ENCODE measurements at places on chromosomes 2 and 18.

DNA sequence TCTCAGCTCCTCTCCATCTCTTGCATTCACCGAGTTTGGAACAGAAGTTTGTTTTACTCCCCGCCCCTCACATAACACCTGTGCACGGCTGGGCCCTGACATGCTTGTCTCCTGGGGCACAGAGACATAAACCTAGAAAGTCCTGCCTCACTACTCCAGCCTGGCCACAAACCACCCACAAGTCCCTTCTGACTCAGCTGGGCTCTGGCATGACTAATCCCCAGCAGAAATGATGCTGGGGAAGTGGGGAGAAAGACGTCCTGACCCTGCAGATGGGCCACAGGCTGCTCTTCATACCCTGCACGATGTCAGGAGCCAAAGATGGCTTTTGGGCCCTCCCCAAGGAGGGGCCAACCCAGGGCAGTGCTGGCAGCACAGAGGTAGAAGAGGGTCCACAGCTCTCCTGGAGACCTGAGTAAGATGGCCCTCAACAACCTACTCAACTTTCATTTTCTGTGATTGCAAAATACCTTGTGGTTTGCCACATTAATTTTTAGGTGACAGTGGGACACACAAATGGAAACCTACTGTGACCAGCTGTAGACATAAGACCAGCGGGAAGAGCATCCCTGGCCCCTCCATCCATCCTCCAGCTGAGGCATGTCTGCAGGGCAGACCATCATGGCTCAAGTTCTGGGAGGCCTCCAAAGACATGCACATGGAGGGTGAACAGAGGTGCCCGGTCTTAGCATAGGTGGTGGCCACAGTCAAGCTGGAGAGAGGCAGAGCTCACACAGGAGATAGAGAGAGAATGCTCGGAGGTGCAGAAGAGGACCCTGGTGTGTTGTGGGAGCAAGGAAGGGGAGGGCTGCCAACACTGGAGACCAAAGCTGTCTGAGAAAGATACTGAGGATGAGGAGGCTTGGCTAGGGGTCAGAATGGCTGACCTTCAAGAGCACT is 40.0 kb downstream of the DNMT3A start:
- DNase-seq: peak; percentile 94

DNA sequence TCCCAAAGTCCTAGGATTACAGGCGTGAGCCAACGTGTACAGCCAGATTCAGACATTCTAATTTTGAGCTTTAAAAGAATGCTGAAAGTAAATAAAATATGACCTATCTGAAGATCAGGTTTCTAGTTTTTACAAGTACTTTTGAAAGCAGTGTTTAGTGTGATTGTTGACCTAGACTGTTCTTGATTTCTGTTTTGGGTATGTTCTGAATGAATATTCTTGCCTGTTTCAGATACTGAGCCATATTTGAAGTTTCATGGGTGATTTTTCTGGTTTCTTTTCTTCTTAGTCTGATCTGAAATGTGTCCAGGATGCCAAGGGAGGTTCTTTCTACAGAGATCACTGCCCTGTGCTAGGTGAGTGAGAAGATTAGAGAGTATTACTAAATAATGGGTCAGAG is 37.2 kb downstream of the MIB1 start:
- no peak for DNase-seq

DNA sequence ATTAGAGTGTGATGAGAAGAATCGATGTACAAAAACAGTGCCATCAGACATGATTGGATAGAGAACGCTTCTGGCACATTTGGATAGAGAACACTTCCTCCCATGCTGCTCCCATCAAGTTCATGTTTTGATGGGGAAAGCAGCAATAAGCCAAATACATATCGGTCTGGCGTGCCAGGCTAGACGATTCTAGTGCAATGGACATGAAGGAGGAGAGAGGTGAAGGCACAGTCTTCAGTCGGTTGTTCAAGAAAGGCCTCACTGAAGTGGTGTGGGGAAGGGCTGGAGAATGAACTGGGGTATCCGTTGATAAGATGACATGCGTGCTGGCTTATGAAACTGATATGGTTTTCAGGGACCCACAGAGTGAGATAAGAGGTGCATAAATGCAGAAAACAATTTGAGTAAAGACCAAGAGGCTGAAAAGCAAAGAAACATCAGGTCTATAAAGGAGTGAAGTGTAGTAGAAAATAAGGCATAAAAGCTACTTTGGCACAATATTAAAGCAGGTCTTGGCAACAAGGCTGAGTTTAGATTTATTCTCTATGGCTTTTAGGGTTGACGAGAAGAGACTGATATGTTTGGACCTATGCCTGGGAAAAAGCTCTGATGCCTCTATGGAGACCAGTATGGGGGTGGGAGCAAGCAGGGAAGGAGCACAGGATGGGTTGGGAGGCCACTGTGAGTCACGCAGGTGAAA is 117.6 kb upstream of the PIEZO2 start:
- no peak for DNase-seq

- DNase-seq: no peak
Observed at GRCh38 chr2:2707206-2707991, 376.3 kb upstream of the MYT1L start.

DNA sequence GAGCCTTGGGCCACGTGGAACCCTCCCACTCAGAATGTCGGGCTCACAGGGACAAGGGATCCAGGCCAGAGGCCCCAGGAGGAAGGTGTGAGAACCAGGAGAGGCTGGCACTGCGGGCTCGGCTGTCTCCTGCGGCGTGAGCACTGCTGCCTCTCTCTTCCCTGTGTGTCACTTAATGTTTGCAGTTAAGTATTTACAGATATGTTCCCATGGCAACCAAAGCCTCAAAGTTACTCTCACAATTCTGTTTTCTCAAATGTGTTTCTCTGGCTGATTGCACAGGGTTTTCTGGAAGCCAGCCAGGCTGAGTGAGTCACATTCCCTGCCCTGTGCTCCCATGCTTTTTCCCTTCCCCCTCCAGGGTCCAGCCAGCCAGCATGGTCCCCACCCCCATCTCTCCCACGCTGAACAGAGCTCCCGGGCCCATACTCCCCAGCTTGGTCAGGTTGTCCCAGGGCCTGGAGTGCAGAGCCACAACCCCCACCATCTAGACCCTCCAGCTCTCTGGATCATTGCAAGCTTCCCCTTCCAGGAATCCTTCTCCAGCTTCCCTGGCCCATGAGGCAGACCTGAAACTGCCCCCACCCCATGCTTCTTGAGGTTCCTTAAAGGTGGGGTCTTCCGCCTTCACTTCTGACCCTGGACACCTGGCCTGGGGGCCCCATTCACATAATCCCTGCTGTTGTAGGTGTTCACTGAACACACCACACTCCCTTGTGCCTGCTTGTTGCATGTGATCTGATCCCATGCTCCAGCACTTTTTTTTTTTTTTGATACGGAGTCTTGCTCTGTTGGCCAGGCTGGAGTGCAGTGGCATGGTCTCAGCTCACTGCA is 265.9 kb downstream of the CELF4 start:
- DNase-seq: no peak

GRCh38 chr18:68779169-68779568 is 18.7 kb upstream of the CCDC102B start:
- DNase-seq: no peak

DNA sequence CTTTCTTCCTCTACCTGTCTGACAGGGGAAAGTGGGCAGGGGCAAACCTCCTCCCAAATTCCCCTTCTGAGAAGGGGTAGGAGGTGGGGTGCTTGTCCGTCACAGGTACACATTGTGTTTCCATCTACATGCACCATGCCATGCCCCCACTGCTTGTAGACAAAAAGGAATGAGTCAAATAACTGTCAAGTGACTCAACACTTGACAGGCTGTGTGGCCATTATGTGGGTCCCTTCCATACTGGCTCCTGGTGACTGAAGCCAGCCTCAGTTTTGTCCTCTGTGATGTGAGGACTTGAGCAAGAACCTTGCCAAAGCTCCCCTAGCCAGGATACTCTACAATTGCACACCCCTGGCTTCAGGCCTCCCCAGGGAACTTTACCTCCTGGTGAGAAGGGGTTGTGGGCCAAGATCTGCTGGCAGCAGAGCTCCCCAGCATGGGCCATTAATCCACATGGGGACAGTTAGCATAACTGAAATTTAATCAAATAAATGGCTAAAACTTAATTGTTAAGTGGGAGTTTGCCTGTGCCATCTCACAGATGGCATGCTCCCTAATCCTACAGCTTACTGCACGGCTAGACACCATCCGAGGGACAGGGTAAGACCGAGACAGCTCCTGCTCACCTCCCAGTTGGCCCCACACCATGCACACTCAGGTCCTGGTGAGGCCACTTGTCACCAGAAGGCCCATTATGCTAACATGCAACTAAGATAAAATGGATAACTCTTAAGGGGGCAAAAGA is 140.2 kb downstream of the BCL11A start:
- no peak for DNase-seq

DNA sequence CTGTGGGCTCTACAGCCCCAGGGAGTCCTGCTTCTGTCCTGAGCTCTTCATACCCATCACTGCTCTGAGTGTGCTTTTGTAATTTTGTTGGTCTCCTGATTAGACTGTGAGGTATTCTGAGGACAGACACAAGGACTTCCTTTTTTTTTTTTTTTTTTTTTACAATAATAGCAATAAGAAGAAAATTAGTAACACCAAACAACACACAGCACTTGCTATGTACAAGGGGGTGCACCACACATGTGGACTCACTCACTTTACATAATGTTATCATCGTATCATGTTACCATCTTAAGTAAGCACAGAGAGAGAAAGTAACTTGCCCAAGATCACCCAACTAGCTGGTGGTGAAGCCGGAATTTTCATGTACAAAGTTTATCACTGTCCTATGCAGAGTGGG is 34.6 kb downstream of the MBP start:
- no peak for DNase-seq

DNA sequence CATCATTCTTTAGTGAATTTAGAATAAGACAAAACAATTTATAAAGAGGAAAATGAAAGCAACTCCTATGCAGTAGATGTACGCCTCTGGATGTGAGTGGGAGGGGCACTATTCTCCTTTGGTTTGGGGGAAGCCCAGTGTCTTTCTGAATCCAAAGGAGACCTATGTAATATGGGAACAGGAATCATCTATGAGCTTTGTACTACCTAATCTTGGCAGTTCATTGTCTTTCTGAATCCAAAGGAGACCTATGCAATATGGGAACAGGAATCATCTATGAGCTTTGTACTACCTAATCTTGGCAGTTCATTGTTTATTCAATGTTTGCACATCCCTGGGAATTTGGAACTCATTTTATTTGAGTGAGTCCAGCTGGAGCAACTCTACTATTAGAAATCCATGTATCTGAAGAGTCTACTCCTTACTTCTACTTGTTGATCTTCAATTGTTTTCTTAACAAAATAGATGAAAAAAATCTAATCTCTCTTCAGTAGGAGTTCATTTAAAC is 401.1 kb upstream of the LRATD1 start:
- DNase-seq: no peak

DNA sequence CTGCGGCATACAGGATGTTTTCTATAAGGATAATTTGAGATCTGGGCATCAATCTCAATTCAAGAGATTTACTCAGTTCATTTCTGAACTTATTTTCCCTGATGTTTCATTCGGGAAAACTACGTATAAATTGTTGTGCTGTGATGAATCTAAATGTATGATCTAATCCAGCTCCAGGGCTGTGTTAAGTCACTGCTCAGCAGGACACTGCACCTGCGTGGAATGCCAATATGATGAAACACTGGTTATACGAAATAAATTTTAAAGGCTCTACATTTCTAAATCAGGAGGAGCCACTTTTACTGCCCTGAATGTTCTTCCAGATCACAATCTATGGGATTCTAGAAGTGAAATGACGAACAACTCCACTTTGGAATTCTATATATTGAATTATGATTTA is 259.0 kb downstream of the HNMT start:
- DNase-seq: no peak

DNA sequence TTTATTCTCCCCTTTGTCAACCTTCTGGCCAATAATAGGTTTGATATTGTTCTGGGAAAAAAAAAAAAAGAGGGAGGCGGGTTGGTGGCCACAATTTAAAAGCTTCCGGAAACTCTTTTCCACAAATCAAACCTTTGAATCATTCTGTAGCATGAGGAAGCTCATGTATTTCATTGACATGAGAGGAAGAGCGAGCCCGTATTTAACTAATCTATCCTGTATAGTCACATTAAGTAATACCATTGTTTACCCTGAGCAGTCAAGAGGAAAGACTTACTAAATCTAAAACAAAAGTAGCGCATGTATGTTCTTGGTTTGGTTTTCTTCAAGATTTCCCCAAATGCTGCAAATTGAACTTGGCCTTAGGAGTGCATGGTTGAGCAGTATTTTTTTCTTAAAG is 120.1 kb downstream of the NCKAP5 start:
- no peak for DNase-seq

DNA sequence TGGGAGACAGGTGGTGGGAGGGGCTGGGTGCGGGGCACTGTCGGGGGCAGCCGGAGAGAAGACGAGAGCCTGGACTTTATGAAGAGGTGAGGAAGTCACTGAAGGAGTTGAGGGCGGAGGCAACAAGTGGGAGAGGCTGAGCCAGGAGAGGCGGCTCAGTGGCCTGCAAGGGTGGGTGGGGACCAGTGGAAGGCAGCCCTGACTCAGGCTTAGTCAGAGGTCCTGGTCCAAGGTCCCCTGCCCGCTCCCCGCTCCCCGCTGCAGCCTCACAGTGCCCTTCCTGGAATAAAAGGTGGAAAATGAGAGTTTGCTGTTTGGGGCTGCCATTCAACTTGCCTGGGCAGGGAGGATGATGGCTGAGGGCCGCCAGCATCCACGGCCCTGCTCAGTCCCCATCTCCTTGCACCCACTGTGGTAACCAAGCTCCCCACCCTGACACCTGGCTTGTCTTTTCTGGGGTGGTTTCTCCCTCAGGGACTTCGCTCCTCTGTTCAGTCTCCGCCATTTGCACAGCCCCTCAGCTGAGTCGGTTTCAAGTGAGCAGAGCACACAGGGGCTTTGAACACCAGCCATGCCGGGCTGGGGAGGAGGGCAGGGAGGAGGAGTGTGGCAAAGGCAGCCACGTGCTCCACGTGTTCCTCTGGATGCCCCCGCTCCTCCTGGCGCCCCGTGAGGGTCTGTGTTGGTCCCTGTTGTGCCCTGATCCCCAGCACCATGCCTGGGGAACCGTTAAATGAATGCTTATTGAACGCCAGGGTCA is 13.7 kb upstream of the RALB start:
- no peak for DNase-seq

GRCh38 chr2:11750422-11750821 is 4.0 kb downstream of the LPIN1 start:
- DNase-seq: peak; percentile 84

DNA sequence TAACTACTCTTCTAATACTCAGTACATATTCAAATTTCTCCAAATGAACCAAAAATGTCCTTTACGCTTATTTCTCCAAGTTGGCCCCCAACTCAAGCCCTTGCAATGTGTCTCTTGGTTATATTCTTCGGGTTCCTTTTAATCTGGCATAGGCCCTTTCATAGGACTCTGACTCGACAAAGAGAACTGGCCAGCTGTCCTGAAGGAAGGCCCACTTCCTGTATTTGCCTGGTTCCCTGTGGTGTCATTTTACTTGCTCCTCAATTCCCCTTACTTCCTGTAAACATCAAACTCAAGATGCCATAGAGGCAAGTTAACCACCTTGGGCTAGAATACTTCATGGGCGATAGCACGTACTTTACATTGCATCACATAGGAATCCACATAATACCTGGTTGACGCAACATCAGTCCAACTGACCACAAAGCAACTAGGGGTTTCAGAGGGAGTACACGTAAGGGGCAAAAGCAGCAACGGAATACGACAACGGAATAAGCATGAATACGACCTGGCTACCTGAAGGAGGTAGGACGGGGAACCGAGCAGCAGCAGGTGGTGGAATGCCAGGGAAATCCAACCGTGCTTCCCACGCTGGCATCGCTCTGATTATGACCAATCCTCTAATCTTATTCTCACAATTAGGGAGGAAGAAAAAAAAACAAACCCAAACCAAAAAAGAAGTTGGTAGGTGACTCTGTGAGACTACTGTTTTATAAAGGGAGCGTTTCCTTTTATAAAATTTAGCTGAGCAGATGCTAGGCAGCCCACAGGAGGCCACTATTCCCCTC is 823 bp upstream of the GORASP2 start:
- DNase-seq: no peak

GRCh38 chr2:172739661-172740266 is 4.1 kb downstream of the RAPGEF4 start:
- no peak for DNase-seq
